ENCODE measurements at places on chromosomes 11 and 22.

DNA sequence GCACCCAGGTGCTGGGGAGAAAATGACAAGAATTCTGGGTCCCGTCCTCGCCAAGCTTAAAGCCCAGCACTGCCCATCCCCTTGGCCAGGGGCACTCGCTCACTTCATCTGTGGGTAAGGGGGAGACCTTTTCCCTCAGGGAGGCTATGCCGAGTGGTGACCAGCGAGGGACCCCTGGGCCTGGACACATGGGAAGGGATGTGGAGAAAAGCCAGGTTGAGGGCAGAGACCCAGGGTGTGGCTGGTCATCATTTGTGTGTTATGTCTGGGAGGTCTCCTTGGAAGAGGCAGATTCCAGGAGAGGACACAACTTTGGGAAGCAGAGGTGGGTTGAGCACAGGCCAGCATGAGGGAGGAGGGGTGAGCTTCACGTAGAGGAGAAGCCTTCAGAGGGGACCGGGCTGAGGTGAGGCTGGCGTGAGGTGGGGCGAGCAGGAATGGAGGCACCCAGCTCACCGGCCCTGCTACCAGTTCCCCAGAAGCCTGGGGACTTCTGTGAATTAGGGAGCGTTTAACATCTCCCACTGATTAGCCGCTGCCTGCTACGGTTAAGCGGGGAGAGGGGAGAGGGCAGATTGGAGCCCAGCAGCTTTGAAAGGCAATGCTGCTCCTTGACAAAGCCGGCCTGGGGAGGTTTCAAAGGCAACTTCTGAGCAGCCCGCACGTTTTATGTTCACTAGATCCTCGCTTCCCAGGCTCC is 25.8 kb upstream of the NECTIN1 start:
- DNase-seq: no peak

- no peak for DNase-seq
Measured at GRCh38 chr11:70637186-70637800, 239.0 kb downstream of the CTTN start.

- DNase-seq: no peak
Measured at GRCh38 chr11:1157645-1158591, at the start of gene MUC5AC. TSS of gene MUC5AC (plus strand) at chr11:1157953. CDS start at chr11:1158000, 47 bp downstream.

DNA sequence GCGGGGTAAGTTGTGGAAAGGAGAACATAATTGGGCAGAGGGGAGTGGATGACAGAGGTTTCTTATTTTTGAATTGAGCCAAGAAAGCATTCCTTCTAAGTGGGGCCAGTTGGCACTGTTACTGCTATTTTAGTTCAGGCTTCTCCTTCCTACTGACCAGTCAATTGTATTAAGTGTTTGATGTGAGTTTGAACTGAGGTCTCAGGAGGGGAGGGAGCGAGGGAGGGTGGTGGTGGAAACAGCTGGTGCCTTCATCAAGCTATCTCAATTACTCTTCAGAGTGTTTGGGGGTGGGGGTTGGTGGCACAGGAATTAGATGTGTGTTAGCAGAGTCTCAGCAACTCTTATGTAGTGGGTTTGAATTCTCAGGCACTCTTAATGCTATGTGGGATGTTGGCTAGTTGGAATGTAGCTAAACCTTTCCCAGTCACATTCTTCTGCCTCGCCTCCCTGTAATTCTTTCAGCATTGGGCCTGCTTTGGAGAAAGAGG is 14.5 kb downstream of the CTNND1 start:
- DNase-seq: no peak
